ENCODE measurements at places on chromosomes 12 and 14.
A peak's percentile ranks its signal among the peaks of the same experiment; 100 is the strongest.

DNA sequence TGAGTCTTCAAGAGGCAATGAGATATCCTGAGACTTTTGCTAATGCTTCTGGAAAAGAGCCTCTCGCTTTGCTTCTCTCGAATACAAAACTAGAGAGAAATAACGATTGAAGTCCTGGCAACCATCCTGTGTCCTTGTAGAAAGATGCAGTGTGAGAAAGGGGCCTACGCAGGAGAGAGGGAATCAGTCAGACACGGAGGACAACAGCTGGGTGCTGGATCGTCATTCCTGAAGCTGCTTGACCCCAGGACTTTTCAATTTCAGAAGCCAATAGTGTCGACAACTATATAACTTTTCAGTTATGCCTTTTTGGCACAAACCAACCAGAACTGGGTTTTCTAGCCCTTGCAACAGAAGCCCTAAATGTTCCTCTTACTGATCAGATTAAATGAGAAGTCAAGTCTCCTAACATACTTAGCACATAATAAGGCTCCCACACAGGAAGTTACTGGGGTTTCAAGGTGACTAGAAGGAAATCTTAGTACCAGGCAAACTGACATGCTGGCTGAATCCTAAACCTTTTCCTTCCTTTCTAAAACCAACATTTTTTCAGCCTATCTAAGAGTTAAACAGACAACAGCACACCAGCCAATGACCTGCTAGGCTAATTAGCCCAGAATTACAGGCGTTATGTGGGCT is 755.6 kb downstream of the MED13L start:
- DNase-seq: no peak

- DNase-seq: no peak
Measured at GRCh38 chr14:77003960-77004710, 24.4 kb downstream of the IRF2BPL start.

DNA sequence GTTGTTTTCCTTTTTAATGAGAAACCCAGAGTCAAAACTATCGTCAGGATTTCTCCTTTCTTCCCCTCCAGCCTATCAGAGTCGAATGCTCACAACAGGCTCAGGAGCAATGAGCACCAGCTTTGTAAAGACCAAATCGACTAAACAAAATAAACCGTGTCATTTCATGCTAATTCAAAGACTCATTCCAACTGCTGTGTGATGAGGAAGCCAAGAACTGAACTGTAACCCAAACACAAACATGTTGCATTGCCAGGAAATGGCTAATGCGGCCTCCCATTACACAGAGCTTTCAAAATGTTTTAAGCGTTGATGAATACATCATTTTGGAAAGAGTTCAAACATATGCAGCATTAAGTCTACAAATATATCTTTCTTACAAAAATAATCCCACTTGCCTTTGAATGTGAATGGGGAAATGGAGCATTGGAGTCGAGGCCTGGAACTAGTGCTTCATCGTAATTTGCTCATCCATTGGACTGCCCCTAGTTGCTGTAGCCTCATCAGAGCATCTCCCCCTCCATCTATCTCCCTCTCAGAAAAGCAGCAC is 349.5 kb downstream of the GXYLT1 start:
- no peak for DNase-seq

DNA sequence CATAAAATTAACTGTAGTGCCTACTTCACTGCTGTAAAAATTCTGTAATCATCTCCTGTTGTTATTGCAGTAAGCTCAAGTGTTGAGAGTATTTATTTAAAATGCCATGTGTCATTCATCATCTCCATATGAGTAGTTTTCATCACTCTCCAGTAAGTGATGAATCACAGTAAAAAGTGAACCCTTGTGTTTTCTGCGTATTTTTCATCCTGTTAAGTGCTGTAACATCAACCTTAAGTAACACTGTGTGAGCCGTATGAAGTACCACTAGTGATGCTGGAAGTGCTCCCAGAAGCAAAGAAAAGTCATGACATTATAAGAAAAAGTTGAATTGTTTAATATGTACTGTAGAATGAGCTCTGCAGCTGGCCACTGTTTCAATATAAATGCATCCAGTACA is 55.4 kb downstream of the SLCO1B3 start:
- no peak for DNase-seq

GRCh38 chr12:101570047-101570446 is 24.7 kb upstream of the MYBPC1 start:
- peak; percentile 35 for DNase-seq

GRCh38 chr12:59079002-59079401 is 158.7 kb upstream of the LRIG3 start:
- DNase-seq: no peak

DNA sequence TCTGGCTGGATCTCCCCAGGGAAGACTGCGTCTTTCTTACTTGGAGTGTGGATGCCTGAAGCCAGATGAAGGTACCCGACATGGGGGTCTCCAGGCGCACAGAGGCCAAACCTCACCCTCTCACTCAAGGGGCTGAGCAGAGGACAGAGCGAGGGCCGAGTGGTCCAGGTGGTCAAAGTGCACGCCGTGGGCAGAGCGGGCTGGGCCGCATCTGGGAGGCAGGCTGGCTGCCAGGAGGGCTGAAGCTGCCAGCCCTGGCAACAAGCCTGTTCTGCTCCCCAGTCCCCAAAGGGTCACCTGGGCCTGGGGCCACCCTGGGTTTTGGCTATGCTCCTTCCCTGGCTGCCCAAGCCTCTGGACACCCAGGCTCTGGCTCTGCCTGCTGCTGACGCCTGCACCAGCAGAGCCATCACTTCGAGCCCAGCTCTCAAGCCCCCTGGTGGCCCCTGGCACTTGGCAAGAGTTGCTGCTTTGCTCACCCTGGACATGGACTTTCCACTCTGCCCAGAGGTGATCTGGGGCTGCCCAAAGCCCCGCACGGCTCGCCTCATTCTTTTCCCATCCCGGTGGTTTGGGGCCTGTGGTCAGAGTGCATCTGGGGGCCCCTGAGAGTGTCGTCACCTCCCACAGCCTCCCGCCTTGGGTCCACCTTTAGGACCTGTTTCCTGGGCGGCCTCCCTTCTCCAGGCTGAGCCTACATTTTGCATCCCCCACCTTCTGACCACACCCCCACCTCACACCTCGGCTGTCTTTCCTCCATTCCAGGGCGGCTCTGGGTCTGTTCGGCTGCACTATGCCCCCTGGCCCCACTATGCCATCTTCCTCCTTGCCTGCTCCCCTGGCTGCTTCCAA is 2.8 kb downstream of the ADSS1 start:
- no peak for DNase-seq

GRCh38 chr14:92529903-92530302 is 16.3 kb downstream of the RIN3 start:
- DNase-seq: no peak

GRCh38 chr12:92467886-92468285 is 234.9 kb upstream of the PLEKHG7 start:
- peak; percentile 27 for DNase-seq

DNA sequence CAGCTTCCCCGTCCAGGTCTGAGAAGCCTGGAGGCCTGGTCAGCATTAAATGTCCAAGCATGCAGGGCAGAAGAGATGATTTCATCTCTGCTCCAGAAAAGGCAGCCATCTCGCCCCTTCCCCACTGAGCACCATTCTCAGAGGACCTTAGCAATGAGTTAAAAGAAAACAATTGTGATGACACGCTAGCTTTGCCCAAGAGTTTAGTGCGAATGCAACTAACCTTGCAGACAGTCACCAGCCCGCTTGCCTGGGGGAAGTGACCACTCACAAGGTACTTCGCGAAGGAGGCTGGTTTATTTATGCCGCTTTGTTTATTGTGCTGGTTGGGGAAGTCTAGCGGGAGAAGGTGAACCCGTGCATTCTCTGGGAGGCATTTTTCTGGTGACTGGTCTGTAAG is 170.7 kb downstream of the RBM19 start:
- DNase-seq: no peak

GRCh38 chr12:75600146-75600545 is 88.7 kb upstream of the KRR1 start:
- DNase-seq: no peak

- DNase-seq: no peak
Measured at GRCh38 chr12:31860401-31860800, 98.8 kb upstream of the RESF1 start.

GRCh38 chr12:4849795-4850345 is 59.8 kb upstream of the KCNA1 start:
- no peak for DNase-seq

GRCh38 chr14:68655021-68655831 is 137.6 kb downstream of the ZFP36L1 start:
- no peak for DNase-seq

DNA sequence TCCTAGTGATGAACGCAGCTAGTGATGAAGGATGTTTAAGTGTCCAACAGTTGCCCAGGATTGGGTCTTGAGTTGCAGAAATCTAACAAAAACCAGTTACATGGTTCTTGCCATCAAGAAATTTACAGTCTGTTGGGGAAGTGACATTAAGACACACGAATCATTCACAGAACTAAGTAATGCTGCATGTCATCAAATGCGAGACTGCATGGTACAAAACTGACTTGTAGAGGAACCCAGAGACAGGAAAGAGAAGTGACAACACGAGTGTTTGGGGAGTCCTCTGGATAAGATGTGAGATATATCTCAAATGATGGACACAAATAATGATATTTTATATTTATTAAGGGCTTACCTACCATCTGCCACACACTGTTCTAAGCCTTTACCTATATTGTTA is 6.1 kb upstream of the SYNE3 start:
- no peak for DNase-seq

- DNase-seq: no peak
Measured at GRCh38 chr14:105335735-105336476, 21.4 kb downstream of the PACS2 start.

DNA sequence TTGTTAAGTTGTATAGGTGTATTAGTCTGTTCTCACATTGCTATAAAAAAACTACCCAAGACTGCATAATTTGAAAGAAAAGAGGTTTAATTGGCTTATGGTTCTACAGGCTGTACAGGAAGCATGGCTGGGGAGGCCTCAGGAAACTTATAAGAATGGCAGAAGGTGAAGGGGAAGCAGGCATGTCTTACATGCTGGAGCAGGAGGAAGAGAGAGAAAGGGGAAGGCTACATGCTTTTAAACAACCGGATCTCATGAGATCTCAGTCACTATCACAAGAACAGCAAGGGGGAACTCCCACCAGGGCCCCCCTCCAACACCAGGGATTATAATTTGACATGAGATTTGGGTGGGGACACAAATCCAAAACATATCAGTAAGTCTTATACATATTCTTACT is 60.5 kb upstream of the OR10AD1 start:
- no peak for DNase-seq

- DNase-seq: no peak
Measured at GRCh38 chr12:46590991-46591703, 218.6 kb upstream of the SLC38A2 start.

- DNase-seq: no peak
Measured at GRCh38 chr12:56632701-56633467, 2.8 kb upstream of the BAZ2A start.

DNA sequence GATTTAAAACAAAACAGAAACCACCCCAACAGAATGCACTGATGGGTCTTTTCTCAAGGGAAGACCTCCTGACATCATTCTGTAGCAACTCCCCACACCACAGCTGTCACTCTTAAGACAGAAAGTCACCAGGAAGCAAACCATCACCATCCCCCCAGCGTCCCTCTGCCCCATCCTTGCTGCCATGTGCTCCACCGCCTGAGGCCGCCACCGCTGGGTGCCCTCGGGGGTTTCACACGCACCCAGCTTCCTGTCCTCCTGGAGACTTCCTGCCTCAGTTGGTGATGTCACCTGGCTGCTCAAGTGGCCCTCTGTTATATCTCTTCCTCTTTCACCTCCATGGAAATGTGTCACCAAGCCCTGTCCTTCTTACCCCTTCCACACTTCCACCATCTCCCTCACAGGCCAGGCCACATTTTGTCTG is 71.4 kb upstream of the GPR68 start:
- no peak for DNase-seq

GRCh38 chr12:15234508-15234907 is 13.3 kb upstream of the RERG start:
- no peak for DNase-seq

- no peak for DNase-seq
Measured at GRCh38 chr14:74275241-74275841, 27.4 kb downstream of the ABCD4 start.

DNA sequence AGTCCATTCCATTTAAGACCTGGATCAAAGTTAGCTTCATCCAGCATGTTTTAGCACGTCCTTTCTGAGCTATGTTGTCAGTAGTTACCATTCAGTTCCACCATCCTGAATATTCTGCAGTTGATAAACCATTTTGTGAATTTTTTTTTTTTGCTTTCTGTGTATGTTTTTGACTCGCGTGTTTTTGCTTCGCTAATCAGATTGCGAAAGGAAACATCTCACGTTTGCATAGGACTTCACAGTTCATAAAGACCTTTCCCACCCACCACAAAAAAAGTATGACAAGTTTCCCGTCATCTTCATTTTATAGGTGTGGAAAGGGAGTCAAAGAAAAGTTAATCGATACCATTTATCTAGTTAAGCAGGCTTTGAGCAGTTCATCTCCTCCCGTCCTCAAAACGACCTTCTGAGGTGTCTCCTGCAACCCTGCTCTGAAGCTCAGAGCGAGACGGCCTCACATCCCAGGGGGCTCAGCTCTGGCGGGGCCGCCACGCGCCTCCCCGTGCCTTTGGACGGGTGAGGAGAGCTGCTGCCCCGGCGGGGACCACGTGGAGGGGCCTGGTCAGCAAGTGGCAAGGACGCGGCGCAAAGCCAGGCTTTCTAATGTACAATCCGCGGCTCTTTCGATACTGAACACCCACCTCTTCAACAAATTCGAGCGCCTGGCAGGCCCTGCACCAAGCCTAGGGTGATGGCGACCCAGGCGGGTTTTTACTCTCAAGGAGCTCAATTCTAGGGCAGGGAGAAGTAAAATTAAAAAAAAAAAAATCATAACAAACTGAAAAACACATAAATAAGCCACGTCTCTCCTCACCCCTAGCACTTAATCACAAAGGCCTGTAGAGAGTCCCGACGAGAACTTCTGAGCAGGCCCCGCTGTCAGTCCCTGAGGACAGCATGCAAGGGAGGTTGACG is 988 bp upstream of the TMEM263 start:
- peak; percentile 63 for DNase-seq

All from kidney glomerular epithelial cell (primary cell).